ENCODE measurements at places on chromosomes 7 and 10. TPM values are rescaled to one million over a fixed set of nuclear protein-coding genes. Genes with fewer than 3 reads are reported as not detected.

DNA sequence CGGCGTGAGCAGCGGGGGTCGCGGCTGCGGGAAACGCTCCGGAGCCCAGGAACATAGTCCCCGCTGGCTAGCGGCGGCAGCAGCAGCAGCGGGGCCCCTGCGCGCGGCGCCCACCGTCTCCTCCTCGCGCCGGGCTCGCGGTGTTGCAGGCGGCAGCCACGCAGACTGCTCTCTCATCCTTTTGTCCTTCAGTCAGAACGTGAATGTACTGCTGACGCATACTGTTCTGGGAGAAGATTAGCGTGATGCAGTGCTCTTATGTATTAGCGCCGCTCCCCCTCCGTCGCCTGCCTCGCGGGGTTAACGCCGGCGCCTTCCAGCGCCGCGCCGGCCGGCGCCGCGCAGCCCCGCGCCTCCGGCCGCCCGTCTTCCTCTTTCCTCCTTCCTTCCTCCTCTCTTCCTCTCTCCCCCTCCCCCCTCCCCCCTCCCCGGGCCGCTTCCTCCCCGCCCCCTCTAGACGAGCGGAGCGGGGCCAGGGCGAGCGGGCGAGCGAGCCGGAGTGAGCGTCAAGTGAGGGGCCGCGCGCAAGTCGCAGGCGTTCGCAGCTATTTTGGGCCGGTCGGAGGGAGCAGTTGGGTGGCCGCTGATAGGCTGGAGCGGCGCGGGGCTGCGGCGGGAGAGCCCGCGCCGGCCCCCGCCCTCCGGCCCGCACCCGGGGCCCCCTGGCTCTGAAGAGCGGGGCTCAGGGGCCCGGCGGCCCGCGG lies 816 bp upstream of the LRRC4 start:
- peak; percentile 59 for DNase-seq

GRCh38 chr7:28579571-28579970 lies 167.3 kb downstream of the CREB5 start:
- no peak for DNase-seq

- no peak for DNase-seq
Measured at GRCh38 chr7:98669329-98670000, 52.4 kb downstream of the NPTX2 start.

GRCh38 chr7:135512135-135512887 lies 2.4 kb upstream of the CNOT4 start:
- no peak for DNase-seq

DNA sequence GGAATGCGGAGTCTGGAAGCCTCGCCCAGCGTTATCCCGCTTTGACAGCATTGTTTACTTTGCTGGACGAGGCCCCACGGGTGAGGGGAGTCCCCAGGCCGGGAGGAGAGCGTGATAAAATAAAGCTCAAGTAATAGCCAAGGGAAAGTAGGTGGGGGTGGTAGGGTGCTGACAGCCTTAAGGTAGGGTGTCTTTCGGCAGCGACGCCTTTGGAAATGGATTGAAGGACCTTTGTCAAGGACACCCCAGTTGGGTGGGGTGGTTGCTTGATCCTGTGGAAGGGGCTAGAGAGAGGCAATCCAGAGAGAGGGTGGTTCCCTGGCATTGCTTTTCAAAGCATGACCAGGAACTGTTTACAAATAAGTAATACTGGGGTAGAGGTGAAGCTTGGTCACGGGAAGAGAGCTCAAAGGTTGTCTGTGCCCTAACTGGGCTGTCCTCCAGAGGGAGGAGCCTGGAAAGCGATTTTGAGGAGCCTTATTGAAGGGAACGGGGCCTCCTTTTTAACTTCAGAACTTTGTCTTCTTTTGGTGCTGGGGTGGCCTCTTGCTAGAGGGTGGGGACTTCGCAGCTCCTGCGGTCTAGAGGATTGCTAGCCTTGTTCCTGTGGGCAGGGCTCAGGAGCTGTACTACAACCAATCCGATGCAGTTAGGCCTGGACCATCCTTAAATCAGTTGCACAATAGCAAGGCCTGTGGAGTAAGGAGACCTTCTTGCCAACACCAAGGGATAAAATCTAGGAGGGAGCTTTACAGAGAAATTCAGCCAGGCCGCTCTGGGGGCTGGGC lies 1.3 kb downstream of the EIF4EBP2 start:
- DNase-seq = no peak

GRCh38 chr10:67839951-67840350 lies 2.0 kb upstream of the DNAJC12 start:
- no peak for DNase-seq

GRCh38 chr7:139675127-139676125 lies 102.4 kb downstream of the HIPK2 start:
- no peak for DNase-seq

Gene IFIT2
- total RNA-seq = 52.2 TPM

Measured in dorsolateral prefrontal cortex (tissue), 122 donors.